ENCODE measurements at places on chromosomes 1 and 21.
A peak's percentile ranks its signal among the peaks of the same experiment; 100 is the strongest.

DNA sequence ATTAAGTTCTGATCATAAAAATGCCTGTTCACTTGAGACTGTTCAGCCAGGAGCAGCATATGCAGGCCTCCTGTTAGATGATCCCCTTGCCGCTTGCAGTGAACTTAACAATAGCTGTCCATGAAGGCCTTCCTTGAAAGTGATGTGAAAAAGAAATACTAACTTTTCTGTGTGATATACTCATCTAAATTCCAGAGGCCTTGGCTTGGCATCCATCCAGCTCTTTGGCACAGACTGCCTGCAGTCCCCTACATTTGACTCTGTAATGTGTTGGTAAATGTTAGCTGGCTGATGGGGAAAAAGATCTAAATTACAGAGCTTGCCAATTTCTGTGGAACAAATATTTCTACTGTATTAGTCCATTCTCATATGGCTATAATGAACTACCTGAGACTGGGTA lies 73.7 kb downstream of the KCNK2 start:
- DNase-seq = peak; percentile 38

DNA sequence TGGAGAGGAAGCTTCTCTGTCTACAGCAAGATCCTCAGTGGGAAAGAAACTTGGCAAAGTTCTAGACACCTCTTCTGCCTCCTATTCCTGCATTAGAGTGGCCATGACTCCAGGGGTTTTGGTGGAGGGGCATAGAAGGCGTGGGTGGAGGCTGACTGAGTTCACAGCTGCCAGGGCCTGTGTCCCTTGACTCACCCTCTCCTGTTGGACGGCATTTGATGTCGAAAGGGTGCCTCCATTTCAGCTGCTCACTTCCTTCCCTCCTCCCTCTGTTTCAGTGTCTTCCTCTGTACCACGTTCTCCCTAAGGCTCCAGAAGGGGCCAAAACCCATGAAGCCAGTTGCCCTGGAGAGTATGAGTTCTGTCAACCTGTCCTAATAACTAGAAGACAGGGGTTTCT lies 632 bp downstream of the TMEM79 start:
- DNase-seq = peak; percentile 62

DNA sequence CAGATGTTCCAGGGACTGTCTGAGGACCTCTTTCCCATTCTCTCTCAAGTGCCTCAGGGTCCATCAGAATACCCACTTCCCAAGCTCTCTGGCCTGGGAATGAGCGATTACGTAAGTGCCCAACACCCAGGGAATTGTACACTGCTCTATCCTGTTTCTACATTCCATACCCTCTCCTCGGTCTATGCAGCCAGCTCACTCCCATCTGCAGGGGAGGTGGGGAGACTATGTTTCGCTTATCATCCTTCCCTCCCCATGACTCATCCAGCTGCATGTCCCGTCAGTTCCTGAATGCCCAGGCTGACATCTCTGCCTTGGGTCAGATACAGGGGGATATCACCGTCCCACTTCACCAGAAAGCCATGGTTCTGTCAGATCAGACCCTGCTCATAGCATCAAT lies 34.5 kb upstream of the CD1D start:
- peak; percentile 69 for DNase-seq

DNA sequence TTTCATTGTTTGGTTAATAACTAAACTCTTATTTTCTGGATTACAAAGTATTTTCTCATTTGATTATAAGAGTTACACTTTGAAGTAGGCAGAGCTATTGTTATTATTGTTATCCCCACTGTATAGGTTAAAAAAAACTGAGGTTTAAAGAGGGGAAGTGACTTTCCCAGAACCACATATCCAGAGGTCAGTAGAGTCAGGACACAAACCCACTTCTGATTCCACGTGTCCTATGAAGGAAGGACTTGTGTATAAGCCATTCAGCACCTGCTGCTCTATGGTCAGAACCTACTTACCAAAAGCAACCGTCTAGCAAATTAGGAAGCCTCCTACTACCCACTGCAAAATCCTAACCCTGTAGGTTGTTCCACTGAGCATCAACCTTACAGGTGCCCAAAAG lies 291.3 kb downstream of the TM2D1 start:
- no peak for DNase-seq

- DNase-seq = no peak
Measured at GRCh38 chr1:83693427-83694126, 305.4 kb downstream of the TTLL7 start.

DNA sequence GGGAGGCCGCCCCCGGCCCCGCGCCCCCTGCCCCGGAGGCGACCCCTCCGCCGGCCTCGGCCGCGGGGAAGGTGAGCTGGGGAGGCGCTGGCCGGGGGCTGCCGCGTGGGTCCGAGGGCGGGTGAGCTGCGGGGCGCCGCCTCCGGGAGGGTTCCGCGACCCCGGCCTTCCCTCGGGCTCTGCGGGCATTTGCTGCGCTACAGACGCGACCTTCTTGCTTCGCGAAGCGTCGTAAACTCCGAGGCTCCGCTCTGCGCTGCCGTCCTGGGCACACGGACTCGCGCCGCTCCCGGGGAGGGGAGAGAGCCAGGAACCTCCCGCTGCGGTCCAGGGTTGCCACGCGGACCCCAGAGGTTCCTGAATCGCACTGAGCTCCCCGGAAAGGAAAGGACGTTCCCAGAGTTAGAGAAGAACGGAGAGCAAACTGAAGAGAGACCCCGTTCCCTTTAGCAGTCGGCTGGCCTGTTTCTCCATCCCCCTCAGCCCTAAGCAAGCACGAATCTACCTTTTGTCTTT lies 345 bp downstream of the SLX9 start:
- DNase-seq = no peak

GRCh38 chr1:35762141-35762540 lies 7.6 kb downstream of the CLSPN start:
- no peak for DNase-seq

GRCh38 chr1:182666706-182667105 lies 17.7 kb downstream of the RGS8 start:
- no peak for DNase-seq

DNA sequence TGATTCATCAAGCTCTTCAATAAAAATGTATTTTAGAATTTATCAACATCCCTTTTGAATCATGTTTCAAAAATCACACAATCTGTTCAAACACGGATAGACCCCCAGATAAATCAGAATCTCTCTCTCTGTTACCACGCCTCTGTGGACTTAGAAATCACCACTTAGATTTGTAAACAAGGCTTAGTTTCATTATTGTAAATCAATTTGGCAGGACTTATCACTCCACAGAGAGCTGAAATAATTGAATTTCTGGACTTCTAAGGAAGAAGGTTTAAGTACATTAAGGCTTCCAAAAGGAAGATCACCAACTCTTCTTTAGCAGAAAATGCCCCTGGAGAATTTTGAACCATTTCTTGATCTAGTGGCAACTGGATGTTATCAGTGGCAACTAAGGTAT lies 100.4 kb downstream of the APP start:
- no peak for DNase-seq

DNA sequence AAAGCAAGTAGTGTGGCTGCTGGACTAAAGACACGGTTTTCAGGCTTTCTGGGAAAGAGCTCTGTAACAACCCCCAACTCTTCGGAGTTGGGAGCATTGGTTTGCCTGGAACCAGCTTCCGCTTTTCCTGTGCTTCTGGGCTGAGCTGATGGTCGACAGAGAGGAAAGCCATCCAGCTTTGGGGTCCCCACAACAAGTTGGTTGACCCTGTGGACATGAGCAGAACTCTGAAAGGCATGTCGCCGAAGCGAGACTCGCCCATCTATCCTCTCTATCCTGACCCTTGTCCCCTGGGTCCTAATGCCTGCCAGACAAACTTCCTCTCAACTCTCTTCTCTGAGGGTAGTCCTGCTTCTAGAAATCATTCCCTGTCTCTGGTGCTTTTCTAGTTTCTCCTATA lies 31.9 kb upstream of the FCGR2A start:
- peak; percentile 29 for DNase-seq

DNA sequence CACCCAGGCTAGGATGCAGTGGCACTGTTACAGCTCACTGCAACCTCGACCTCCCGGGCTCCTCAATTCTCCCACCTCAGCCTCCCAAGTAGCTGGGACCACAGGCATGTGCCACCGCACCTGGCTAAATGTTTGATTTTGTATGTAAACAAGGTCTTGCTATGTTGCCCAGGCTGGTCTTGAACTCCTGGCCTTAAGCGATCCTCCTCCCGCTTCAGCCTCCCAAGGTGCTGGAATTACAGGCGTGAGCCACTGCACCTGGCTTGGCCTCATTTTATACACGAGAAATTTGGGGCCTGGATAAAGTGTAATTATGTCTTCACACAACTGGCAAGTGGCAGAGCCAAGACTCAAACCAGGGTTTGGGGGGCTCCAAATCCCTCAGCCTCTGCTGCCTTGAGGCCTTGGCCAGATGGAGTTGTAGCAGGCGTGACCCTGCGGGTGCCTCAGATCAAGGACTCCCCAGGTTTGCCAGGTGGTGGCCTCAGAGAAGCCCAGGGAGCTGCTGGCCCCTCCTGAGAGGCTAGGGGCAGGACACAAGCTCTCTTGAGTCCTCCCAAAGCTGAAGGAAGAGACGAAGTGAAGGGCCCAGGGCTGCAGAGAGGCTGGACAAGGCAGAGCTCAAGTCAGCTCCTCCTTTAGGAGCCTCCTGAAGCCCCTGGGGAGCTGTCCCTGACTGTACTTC lies 61.7 kb downstream of the MDM4 start:
- no peak for DNase-seq

GRCh38 chr1:89590341-89591080 lies 42.4 kb upstream of the LRRC8C start:
- DNase-seq = no peak

GRCh38 chr1:87179851-87180519 lies 148.7 kb upstream of the LMO4 start:
- DNase-seq = no peak

DNA sequence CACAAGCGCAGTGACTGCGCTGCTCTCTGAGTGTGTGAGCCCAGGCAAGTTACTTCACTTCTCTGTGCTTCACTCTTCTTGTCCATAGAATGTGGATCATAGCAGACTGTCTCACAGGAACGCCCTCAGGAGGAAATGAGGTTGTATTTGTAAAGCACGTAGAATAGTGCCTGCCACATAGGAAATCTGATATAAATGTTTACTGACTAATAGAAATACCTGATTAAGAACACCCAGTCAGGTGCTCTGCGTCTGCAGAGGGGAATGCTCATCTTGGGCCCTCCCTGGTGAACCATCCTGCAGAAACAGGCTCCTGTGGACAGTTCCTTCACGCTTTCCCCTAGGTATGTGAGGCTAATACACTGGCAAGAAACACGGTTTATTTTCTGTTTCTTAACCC lies 100.3 kb downstream of the BEND5 start:
- no peak for DNase-seq

- no peak for DNase-seq
Measured at GRCh38 chr21:44990921-44991320, 51.1 kb downstream of the SLX9 start.
